ENCODE measurements at places on chromosomes 4 and X.

GRCh38 chr4:143215873-143216272 lies 31.2 kb downstream of the USP38 start:
- DNase-seq, result no peak

DNA sequence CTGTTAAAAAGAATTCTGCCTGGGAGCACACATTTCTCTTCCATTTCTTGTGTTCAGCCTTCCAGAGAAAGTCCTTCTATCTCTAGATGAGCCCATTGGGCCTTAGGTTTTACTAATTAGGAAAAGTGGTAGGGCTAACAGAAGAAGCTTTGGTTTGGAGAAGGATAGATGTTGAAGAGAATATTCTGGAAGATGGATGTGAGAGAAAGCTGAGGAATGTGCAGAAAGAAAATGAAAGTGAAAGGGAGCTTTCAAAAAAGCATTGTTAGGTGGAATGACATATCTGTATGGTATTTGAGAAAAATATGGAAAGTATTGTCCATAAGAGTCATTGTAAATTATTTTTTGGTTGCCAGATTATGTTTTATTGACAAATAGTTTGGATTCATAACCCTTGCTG lies 474.8 kb upstream of the SLIT2 start:
- DNase-seq, result no peak

DNA sequence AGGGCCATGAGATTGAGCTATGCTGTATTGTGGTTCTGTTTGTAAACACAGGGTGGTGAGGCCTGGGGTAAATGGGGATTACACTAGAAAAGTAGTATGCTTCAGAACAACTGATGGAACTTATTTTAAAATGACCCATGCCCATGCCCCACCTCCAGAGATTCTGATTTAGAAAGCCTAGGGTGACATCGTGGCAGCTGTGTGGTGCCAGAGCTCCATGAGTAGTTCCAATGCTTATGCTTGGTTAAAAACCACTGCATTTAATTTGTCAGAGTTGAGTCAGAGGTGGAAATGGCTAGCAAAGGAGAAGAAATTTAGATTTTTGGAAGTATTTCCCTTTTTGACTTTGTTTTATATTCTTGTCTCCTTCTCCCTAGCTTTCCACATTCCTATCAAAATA lies 63.4 kb upstream of the PDE5A start:
- no peak for DNase-seq

DNA sequence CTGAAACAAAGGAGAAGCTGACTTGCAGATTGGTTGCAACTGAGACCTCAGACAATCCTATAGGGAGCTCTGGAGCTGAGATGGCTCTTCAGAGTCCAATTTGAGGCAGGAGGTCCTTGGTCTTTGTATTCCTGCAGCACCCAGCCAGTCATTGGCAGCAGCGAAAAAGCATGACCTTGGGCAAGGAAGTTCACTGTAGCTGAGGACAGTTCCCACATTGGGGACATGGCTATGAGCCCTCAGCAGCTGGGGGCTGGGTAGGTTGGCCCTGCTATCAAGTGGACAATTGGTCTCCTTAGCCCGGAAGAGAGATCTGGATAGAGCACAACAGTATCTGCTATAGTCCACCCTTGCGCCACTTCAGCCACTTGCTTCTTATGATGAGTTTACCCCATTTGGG lies 56.9 kb upstream of the ATP6AP2 start:
- DNase-seq, result no peak

- no peak for DNase-seq
Measured at GRCh38 chrX:46244451-46244850, 300.8 kb downstream of the ZNF674 start.

DNA sequence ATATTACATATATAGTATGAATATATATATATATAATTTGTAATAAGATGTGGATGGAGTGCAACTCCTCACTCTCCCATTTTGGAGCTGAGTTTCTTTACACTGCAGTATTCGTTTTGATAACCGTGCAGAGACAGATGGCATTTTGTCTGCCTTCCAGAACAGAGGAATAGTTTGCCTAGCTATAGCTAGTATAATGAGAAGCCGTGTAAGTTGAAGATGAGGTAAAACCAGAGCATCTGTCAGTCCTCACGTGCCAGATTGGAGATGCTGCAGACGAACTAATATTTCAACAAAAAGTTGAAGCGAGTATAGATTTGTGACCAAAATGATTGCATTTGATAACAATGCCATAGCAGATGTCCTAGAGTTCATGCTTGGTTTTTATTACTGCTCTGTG lies 180.6 kb downstream of the FMR1NB start:
- no peak for DNase-seq

- peak; percentile 52 for DNase-seq
Measured at GRCh38 chr4:182143822-182144625, 99.2 kb upstream of the TENM3 start.

DNA sequence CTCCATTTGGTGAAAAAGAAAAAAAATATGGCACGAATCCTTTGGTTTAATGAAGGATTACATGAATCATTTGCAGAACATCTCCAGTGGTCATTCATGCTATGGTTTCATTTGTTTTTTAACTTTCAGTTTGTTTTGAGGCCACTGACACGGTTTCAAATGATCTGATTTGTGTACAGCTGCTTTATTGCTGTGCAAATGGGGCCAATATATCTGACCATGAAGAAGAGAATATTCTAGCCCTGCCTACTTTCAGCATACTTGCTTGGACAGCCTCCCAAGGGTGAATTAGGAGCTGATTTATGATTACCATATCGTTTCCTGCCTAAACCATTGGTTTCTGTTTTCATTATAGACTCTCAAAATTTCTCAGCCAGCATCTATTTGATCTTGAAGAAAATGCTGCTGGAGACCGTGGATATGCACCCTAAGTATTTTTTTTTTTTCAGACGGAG lies 30.7 kb downstream of the SPARCL1 start:
- DNase-seq, result peak; percentile 56

DNA sequence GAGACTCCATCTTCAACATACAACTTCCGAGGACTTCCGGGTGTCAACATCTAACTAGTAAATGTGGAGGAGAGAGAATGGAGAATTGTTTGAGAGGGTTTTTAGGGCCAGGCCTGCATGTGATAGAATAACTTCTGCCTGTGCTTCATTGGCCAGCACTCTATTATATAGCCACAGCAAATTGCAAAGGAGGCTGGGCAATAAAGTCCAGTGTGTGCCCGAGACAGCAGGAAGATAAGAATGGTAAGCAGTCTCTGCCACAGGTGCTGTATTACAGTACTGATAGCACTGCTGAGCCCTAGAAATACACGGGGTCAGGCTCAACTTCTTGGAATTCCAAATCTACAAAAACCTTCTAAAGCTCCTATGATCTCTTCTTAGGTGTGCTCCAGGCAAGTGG lies 20.8 kb upstream of the LIMCH1 start:
- DNase-seq, result no peak

- DNase-seq, result no peak
Measured at GRCh38 chr4:169941141-169941540, 85.1 kb downstream of the MFAP3L start.

DNA sequence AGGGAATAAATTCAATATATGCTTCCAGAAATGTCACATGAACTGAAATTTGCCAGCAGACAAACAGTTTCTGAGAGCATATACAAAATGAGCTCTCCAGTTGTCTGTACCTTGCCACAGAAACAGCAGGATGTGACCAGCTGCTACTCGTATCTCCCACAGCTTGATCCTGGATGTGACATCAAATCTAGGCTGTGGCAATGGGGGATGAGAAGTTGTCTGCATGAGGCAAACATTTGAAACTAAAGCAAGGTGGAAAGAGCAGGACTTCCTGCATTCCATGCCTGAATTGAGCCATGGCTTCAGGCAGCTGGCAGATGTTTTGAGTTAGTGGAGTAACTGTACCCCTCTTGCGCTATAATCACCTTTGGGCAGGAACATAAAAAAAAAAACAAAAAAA lies 1724.0 kb downstream of the RPA4 start:
- DNase-seq, result no peak

DNA sequence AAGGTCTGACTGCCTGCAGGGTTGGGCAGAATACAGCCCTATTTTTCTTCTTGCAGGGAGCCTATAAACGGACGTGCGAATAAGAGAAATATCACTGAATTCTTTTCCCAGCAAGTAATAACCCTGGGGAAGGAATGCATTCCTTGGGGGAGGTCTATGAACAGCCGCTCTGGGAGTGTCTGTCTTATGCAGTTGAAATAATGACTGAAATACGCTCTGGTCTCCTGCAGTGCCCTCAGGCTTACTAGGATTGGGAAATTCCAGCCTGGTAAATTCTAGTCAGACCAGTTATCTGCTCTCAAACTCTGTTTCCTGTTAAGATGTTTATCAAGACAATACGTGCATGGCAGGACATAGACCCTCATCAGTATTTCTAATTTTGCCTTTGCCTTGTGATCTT lies 72.1 kb upstream of the FAM241A start:
- no peak for DNase-seq

GRCh38 chrX:14927401-14927800 lies 54.2 kb downstream of the MOSPD2 start:
- no peak for DNase-seq

- no peak for DNase-seq
Measured at GRCh38 chr4:28435314-28435713, 1574.7 kb downstream of the STIM2 start.

DNA sequence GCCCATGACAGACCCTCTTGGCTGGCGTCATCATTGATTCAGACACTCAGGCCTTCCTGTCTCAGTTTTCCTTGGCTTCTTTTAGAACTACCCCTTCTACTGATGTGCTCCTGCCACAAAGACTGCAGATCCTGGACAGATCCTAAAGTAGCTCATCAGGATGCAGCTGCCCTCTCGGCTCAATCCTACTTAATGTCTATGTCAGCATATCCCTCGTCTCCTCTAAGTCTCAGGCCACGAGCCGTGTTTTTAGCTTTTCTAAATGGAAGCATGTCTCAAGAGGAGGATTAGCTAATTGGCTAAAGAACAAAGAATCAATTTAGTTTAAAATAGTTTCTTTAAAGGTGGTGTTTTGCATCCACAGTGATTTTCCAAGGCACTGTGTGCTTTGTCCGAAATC lies 447.7 kb downstream of the STIM2 start:
- no peak for DNase-seq

DNA sequence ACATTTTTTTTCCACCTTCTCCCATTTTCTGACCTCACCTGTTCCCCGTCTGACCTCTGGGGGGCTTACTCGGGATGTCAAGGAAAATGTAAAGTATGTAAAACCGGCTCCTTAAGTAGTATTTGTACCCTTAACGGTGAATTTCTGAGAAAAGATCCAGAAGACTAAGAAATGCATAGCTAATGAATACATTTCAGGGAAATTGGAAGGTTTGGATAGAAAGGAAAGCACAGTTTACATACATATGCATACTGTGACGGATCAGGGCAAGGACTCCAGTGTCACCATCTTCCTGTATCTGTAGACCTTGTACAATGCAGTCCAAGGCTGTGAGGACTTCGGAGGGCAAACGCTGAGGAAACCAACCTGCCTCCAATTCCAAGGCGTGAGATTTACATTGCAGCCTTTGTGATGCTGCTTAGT lies 2185.9 kb upstream of the TENM3 start:
- no peak for DNase-seq

- no peak for DNase-seq
Measured at GRCh38 chr4:13849778-13850177, 222.3 kb upstream of the BOD1L1 start.

GRCh38 chr4:54095110-54095825 lies 4.7 kb upstream of the GSX2 start:
- no peak for DNase-seq

- DNase-seq, result no peak
Measured at GRCh38 chr4:183304538-183304937, 15.5 kb downstream of the CLDN22 start.

- DNase-seq, result no peak
Measured at GRCh38 chr4:762211-763190, 56.9 kb downstream of the PCGF3 start.

DNA sequence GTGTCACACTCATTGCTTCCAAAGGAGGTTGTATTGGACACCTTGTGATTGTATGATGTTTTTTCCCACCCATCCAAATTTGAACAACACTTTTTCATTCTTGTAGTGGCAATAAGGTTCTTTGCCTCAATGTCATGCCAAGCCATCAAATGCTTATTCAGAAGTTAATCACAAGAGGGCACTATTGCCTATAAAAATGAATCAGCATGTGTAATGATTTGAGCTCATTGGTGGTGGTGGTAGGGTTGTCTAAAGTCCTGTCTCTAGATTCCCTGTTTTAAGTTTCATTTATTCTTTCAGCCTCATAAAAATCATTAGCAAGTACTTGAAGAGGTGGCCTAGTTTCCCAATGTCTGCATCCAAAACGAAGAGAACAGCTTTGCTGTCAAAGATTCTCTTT lies 37.0 kb downstream of the IRS4 start:
- DNase-seq, result peak; percentile 12

DNA sequence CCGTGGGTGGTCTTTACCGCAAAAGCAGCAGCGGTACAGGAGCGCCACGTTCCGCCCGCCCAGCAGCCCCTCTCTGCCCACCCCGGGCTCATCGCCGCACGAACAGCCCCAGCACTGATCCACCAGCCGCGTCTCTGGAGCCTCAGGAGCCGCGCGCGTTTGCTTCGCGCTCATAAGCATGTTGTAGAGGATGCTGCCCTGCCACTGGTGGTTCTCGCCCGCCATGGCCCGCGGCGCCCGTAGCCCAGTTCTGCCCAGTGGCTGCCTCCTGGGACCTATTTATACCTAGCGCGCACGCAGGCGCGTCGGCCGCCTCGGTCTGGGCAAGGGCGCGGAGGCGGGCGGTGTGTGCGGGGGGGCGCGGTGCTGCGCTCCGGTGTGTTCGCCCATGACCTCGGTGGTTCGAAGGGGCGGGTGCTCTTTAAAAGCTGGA lies at the start of gene NR0B1:
TSS of gene NR0B1 (minus strand) at position 252 of the 433 bp plus-strand sequence. CDS start at position 225, 27 bp downstream.
- no peak for DNase-seq

DNA sequence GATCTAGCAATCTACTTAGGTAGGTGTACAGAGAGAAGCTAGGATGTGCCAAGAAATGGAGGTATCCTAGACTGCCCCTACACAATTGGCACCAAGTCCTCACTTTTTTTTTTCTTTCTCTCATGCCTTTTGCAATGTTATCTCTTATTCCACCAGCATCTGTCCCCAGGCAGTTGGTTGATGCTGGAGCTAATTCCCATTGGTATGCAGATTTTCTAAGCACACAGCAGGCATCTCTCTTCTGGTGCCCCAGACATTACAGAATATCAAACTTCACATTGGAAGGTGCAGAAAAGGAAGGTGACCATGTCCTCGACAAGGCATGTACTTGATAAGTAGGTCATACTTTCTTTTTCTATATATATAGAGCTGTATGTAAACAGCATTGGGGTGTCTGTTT lies 21.6 kb downstream of the LUZP4 start:
- no peak for DNase-seq

DNA sequence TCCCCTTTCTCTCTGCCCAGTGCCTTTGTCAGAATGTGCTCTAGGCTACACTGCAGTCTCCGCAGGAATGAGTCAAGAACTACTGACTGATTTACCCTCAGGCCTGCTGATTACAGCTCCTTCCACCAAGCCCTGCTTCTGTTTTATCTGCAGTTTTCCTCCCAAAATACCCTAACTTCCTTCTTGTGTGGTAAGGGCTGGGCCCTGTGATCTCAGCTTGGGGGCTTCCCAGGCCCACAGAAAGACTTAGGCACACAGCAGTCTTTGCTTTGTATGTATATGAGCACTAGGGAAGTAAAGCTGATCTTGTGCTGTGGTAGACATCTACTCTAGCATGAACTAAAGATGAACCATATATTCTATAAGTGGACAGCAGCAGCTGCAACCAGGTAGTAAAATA lies 18.8 kb downstream of the PAK3 start:
- no peak for DNase-seq

Measured in right lung (tissue), 10 donors.